ENCODE measurements at places on chromosomes 12 and 14. TPM values are rescaled to one million over a fixed set of nuclear protein-coding genes. Genes with fewer than 3 reads are reported as not detected.
A peak's percentile ranks its signal among the peaks of the same experiment; 100 is the strongest.

FAM181A gene
- not detected for total RNA-seq

GPRC5A gene
- 17.6 TPM for total RNA-seq

ADAM21 gene
- total RNA-seq, result not detected

DIABLO gene
- 49.9 TPM for total RNA-seq

GEMIN2 gene
- 20.0 TPM for total RNA-seq

POTEG gene
- total RNA-seq, result not detected

- DNase-seq, result no peak
Measured at GRCh38 chr14:29144621-29145020, 378.0 kb downstream of the FOXG1 start.

DNA sequence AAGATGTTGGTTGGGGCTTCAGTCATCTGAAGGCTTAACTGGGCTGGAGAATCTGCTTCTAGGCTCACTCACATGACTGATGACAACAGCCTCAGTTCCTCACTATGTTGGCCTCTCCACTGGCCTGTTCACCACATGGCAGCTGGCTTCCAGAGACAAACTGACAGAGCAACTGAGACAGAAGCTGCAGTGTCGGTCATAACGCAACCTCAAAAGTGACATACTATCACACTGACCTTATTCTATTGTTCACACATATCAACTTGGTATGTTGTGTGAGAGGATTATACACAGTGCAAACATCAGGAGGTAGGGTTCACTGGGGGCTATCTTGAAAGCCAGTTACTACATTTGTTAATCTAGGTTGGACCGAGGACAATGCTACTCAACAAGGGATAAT, 92.9 kb downstream of the PAWR start:
- no peak for DNase-seq

DNA sequence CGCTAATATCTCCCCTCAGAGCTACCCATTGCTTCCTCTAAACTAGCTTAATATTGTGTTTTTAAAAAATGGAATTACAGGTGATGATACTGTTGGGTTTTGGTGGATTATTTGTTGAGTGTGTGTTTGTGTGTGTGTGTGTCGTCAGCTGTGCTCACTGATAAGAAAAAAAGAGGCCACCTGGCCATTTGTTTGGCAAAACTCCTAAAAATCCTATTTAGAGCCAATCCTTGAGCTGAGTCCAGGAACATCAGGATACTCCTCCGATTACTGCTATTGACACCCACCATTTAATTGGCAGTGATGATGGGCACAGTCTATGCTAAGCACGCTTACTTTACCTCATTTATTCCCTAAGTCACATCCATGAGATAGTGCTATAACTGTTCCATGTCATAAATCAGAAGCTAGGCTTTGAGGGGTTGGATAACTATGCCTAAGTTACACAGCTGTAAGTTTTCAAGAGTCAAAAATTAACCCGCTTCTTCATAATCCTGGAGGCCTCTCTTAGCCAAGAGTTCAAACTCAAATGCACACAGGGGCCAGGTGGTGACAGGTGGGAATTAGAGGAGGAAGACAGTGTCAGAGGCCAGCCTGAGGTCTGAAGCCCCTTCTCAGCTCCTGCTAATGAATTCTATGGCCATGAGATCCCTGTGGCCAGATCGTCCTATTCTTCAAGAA, 1026.6 kb upstream of the TMEM132C start:
- DNase-seq, result no peak

GRCh38 chr12:58965568-58965967, 45.3 kb upstream of the LRIG3 start:
- DNase-seq, result no peak

DNA sequence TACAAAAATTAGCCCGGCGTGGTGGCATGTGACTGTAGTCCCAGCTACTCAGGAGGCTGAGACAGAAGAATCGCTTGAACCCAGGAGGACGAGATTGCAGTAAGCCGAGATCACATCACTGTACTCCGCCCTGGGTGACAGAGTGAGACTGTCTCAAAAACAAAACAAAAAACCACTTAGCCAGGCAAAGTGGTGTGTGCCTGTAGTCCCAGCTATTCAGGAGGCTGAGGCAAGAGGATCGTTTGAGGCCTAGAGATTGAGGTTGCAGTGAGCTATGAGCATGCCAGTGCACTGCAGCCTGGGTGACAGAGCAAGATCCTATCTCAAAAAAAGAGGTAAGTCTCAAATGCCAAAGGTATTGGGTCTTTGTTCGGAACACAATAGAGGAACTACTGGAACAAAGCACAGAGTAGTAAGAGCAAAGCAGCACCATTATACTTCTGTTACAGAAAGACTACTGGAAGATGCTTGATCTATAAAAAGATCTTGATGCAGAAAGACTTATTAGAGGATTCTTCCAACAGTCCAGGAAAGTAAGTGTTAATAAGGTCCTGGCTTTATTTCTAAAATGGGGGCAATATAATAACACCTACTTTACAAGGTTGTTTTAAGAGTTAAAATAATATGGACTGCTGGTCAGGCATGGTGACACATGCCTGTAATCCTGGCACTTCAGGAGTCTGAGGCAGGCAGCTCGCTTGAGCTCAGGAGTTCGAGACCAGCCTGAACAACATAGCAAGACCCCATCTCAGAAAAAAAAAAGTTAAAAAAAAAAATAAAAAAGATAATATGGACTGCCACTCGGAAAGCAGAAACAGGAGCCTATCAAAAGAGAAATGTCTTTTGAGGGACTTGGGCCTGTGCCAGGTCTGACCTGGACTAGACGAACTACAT, 29.9 kb downstream of the BTBD7 start:
- DNase-seq, result no peak

- peak; percentile 11 for DNase-seq
Measured at GRCh38 chr12:102957339-102958050, at the start of gene ASCL1. ASCL1 (plus strand) TSS chr12:102957674; CDS start chr12:102958245, 571 bp downstream.

GRCh38 chr12:46224386-46224785, 44.5 kb downstream of the SLC38A1 start:
- DNase-seq, result no peak

GRCh38 chr14:33612197-33612505, 338.7 kb downstream of the EGLN3 start:
- no peak for DNase-seq

DNA sequence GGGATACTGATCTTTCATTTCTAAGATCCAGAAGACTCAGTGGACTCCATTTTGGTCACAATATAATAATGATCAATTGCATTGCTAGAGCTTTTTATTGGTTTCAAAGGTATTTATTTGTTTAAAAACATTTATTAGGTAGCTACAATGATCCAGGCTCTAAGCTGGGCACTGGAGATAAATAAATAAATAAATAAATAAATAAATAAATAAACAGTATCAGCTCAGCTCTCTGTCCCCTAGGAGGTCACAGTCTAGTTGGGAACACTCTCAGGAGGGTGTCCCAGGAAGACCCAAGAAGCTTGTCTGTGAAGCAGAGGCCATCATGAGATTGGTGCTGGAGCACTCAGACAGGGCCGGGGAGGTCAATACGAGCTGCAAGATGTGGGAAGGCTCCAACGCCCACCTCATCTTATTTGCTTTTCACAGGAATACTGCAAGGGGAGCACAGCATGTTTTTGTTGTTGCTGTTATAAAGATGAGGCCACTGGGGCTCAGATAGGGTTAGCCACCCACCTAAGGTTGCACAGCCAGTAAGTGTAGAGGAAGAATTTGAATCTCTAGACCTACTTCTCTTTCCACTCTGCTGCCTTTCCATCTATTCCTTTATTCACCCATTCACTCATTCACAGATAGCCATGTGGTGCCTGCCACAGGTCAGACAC, 15.5 kb downstream of the ASB2 start:
- DNase-seq, result no peak

GRCh38 chr12:57133013-57133569, 4.8 kb downstream of the LRP1 start:
- DNase-seq, result no peak

DNA sequence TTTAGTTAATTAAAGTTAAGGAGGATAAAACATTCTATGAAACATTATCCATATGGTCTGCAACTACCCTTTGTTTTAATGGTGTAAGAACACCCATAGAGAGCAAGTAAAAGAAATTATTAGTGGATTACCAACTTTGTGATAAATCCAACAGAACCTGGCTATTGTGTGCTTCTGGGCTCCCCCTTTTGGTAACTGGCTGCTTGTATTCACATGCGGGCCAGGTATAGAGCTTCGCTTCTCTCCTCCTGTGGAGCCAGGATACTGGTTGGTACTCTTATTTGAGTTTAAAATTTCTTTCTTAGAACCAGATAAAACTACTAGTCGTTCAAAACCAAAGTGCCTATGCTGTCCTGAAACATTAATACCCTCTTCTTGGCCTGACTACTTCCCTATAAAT, 81.0 kb downstream of the PTPRR start:
- DNase-seq, result no peak

DNA sequence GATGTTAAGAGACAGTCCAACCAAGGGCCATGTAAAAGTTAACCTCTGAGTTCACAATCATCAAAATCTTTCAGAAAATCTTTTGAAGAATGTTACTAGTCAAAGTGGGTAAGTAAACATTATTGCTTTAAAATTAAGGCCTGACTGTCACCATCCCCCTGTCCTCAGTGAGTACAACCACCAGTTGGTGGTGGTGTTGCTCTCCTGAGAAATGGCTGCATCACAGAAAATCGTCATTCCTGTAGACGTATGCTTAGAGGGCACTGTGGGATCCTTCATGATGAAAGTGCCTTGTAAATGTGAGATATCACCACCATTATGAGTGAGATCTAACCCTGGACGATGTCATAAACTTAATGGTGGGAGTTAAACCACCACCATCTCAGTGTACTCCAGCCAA, 451.2 kb downstream of the RPS29 start:
- no peak for DNase-seq

GRCh38 chr12:27498149-27498548, 25.9 kb upstream of the PPFIBP1 start:
- no peak for DNase-seq

All from endothelial cell of umbilical vein (primary cell).